ENCODE measurements at places on chromosomes 11 and 22.
A peak's percentile ranks its signal among the peaks of the same experiment; 100 is the strongest.

- no peak for DNase-seq
Observed at GRCh38 chr11:126079621-126080124, 17.0 kb upstream of the CDON start.

- DNase-seq, result no peak
Observed at GRCh38 chr11:115464269-115464668, 39.9 kb downstream of the CADM1 start.

GRCh38 chr11:45592636-45593035 is 72.8 kb downstream of the CHST1 start:
- no peak for DNase-seq

DNA sequence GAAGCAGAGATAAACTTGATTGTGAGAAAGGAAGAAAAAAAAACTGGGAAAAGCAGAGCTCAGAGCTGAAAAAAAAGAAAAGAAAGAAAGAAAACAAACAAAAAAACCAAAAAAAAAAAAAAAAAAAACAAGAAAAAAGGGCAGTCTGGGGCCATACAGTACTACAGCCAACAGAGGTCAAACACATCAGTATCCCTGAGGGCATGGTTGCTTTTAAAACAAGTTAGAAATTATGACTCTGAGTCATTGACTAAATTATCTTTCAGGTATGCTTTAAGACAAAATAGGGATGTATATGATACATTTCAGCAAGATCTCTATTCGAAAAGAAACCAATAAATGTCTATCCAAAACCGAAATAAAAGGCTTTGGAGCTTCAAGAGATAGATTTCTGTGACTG is 37.1 kb upstream of the TLCD5 start:
- no peak for DNase-seq

DNA sequence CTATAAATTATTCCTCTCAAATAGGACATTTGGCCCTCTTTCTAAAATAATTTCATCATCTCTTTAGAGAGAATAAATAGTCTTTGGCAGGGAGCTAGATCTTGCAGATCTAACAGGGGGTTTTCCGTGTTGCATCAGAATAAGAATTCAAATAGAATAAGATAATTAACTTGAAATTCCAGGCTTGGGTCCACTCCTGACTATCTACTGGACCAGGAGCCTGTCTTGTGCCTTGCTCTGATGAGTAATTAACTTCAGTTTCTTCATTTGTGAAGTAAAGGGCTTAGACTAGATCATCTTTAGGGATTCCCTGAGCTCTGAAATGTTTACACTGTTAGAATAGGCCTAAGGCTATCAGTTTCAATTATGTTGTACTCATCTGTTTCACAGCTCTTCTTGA is 23.5 kb upstream of the TMEM123 start:
- DNase-seq, result peak; percentile 18

- DNase-seq, result no peak
Observed at GRCh38 chr11:22974251-22974650, 114.0 kb upstream of the CCDC179 start.

GRCh38 chr11:116517584-116517983 is 255.2 kb downstream of the BUD13 start:
- DNase-seq, result no peak

- peak; percentile 95 for DNase-seq
Observed at GRCh38 chr22:28791841-28792490, 8.4 kb downstream of the XBP1 start.

GRCh38 chr11:70552167-70553150 is 154.1 kb downstream of the CTTN start:
- no peak for DNase-seq

- peak; percentile 37 for DNase-seq
Observed at GRCh38 chr11:11786771-11787170, 55.0 kb upstream of the USP47 start.

DNA sequence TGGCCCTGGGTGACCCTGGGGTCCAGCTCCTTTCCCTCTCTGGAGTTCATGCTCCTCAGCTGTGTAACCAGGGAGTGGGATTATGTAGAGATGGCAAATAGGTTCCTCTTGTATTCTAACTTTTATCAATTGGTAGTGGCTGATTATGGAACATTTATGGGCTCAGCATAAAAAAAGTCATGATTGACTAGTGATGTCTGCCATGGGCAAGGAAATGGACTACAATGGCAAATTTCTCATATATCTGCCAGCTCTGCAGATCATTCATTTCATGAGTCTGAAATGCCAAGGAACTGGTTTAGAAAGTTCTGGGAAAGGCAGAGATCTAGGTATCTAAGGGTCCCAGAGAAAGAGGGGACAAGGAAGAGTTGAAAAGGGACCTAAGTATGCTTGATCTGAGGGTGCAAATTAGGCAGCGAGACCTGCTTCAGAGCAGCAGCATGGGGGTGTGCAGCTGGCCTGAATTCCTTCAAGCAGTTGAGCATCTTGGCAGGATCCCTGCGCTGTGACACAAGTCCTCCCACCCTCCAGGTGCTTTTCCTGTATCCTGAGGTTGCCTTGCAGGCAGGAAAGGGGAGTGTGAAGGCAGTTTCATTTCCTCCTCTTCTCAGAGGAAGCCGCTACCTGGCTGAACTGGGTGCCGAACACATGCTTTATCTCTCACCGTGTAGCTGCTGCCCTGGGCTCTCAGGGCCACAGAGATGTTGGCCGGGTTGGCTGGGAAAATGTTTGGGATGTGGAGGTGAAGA is 10.4 kb downstream of the SLC15A3 start:
- DNase-seq, result no peak

DNA sequence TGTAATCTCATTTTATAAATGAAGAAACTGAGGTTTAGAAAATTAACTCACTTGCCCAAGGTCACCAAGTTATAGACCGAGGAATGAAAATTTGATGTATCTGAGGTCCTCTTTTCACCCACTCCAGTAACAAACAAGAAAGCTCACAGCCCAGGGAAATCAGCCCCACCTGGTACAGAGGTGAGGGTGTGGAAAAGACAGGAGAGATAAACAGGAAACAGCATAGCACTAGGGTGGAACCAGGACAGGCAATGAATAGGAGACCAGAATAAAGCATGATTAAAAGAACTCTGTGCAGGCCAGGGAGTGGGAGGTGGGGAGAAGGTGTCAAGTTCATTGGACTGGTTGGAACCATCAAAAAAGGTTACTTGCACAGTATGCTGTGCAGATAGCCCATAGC is 46.2 kb upstream of the SMCO4 start:
- DNase-seq, result no peak

DNA sequence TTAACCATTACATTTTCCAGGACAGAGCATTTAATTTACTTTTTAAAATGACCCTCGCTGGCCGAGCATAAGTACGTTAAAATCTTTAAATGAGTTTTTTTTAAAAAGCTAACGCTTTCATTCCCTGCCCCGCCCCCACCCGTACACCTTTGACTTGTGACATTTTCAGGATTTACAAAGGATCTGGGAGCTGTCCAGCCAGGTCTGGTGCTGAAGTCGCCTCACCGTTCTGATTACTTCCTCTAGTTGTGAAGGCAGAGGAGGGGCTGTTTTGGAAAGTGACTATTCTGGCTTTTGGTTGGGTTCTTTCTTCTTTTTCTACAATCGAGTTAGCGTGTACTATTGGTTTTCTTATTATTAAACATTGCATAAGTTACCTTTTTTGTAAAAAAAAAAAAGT is 2.9 kb downstream of the C11orf87 start:
- peak; percentile 39 for DNase-seq

DNA sequence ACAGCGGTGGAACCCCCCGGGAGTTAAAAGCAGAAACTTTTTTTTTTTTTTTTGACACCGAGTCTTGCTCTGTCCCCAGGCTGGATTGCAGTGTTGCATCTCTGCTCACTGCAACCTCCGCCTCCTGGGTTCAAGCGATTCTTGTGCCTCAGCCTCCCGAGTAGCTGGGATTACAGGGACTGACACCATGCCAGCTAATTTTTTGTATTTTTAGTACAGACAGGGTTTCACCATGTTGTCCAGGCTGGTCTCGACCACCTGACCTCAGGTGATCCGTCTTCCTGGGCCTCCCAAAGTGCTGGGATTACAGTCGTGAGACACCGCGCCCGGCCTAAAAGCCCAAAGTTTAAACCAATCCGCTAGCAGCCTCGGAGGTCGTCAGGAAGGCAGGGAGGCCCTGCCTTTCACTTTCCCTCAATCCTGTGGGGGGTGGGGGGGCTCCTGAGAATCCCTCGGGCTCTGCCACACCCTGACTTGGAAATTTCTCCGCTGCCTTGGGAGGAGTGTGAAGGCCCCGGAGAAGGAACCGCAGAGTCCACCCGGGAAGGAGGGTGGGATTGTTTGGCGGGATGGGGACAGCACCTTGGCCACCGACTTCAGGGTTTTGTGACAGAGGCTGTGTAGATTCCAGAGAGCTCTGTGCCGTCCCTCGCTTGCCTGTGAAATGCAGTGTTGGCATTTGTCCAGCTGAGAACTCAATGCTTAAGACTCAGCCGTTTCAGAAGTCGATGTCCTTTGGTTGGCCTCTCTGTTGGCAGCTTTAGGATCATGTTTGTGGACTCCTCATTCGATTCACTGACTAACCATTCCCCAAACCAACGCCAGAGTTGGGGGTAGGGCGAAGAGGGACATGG is 1.0 kb downstream of the ARHGAP8 start:
- no peak for DNase-seq

- DNase-seq, result no peak
Observed at GRCh38 chr22:31569126-31569525, 72.8 kb downstream of the SFI1 start.

DNA sequence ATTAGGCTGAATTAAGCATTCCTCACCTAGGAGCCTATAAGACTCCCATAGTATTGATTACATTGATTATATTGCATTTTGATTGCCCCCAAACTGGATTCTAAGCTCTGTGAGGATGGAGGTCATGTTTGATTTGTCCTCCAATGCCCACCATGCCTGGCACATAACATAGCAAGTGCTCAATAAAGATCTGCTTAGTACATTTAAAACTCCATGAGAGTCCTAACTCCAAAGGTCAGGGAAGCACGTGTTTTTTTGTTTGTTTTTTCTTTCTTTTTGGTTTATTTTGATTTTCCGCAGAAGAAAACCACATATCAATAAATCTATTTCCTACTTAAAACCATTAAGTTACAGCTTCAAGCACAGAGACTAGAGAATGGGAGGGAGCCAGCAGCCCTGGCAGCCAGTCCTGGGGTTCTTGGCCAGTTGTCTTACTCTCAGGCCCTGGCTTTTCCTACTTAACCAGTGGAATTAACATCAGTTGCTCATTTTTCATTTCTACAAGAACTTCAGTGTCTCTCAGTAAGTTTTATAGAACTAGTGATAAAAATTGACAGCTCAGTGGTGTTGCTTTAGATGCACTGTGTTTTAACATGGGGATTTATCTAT is 429.9 kb upstream of the CCDC90B start:
- no peak for DNase-seq

GRCh38 chr22:20176421-20177085 is 25.7 kb upstream of the CCDC188 start:
- no peak for DNase-seq

DNA sequence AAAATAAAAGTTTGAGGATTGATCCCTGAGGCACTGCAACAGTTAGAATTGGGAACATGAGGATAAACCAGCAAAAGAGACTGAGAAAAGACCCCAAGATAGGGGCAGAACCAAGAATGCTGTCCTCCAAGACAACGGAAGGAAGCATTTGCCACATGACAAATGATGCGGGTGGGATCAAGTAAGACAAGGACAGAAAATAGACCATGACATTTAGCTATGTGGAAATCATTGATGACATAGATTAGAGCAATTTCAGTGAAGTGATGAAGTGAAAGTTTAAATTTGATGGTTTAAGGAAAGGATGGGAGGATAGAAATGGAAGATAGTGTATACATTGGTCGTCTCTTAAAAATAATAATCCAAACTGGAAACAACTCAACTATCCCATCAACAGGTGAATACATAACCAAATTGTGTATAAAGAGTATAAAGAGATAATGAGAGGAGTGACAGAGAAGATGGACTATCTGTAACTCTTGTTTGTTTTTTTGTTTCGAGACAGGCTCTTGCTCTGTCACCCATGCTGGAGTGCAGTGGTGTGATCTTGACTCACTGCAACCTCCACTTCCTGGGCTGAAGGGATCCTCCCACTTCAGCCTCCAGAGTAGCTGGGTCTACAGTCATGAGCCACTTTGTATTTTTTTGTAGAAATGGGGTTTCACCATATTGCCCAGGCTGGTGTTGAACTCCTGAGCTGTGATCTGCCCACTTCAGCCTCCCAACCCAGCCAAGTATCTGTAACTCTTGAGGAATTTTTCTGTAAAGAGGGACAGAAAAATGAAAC is 48.7 kb upstream of the FDX1 start:
- no peak for DNase-seq

DNA sequence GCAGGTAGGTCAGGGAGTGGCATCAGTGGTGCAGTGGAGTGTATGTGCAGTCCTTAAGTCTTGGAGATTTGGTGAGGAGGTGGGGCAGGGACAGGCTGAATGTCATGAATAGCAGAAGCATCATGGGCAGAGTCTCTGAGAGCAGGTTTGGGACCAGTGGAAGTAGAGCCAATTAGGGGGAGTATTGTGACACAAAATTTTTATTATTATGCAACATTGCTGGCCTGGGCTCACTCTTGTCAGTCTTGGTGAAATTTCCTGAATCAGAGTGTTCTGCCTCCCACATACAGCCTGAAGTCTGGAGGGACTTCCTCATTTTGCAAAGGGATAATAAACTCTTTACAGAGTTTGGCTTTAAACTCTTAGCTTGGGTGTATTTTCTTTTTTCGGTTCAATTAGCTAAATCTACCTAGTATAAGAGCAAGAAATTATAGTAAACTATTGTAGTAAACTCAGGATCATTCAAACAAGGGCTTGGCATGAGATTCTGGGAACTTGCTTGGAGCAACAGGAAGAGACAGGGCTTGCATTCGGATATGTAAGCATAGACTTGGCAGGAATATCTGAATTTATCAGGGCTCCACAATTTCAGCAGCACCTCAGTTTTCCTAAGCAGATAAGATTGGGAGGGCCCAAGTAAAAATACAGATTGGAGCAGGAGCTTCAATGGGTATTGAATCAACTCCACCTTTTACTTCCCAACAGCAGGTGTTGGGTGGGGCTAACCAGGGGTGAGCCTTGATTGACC is 67.7 kb downstream of the FDX1 start:
- DNase-seq, result no peak

- no peak for DNase-seq
Observed at GRCh38 chr11:95595973-95596489, 193.6 kb downstream of the FAM76B start.

DNA sequence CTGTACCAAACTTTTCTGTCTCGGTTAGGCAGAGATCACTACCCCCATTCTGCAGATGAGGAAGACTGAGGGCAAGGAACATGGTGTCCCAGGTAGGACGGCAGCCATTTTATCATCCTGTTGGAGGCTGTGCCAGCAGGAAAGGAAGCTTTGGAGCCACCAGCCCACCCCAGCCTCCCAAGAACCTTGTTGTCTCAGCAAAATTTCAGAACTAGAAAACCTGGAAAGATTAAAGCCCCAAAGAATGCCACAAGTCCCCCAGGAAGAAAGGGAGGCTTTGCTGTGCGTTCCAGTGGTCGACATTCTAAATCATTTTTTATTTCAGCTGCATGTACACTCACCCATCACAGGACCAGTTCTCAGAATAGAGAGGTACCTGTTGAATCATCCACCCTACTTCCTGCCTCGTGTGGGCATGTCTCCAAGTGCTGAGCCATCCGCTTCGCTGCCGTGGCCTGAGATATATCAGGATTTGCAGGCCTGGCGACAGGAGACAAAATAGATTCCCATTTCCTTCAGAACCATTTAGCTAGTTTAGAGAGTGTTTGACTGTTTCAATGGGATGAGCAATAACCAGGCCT is 13.0 kb upstream of the EIF3D start:
- DNase-seq, result no peak
